ENCODE measurements at places on chromosomes 2 and 18.

DNA sequence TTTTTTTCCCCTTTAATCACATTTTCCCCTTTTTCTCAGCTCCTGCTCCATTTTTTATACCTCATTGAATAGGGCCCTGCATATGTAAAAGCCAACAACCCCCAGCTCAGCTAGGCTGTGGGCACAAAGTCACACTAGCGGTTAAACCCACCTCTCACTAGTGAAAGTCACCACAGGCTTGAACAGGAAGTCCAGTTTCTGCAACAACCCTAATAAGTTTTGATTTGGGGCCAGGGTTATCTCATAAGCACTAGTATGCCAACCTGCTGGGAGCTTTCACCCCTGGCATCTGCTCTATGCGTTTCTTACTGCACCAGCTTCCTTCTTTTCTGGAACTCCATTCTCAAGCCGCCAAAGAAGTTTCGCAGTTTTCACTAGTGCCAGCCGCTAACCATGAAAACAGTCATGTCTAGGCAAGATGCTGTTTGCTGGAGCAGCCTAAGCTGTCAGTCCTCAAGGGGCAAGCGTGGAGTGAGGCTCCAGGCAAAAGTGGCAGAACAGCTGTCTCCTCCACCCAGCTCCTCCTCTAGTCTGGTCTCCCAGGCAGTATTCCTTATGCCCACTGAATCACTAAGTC lies 197.0 kb upstream of the MEIS1 start:
- DNase-seq: no peak

DNA sequence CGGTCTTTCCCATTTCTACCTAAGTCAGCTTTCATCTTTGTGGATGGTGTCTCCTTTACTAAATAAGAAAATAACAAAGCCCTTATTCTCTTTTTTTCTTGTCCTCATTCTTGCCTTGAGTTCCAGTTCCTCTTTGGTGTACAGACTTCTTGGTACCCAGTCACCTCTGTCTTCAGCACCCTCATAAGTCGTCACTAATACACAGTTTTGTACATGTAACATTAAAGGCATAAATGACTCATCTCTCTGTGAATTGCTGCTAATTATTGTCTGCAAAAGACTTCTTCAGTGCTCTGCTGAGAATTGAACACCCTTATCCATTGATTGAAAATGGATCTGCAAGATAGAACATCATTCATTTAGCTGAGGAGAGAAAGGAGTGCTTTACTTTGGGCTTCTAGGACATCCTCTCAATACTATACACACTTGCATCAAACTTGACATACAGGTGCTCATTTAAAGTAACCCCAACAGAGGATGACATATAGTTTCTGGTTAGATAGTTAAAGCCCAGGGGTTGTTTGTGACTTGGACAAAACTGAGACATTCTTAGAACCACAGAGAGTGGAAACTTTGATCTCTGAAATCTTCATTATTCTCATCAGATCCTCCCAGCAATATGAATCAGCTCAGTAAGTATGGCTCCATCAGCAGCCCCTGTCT lies 97.0 kb downstream of the XRCC5 start:
- no peak for DNase-seq

GRCh38 chr2:33278245-33278943 lies 198.1 kb upstream of the RASGRP3 start:
- DNase-seq: no peak

- DNase-seq: no peak
Measured at GRCh38 chr2:71592181-71592711, 138.9 kb downstream of the DYSF start.

DNA sequence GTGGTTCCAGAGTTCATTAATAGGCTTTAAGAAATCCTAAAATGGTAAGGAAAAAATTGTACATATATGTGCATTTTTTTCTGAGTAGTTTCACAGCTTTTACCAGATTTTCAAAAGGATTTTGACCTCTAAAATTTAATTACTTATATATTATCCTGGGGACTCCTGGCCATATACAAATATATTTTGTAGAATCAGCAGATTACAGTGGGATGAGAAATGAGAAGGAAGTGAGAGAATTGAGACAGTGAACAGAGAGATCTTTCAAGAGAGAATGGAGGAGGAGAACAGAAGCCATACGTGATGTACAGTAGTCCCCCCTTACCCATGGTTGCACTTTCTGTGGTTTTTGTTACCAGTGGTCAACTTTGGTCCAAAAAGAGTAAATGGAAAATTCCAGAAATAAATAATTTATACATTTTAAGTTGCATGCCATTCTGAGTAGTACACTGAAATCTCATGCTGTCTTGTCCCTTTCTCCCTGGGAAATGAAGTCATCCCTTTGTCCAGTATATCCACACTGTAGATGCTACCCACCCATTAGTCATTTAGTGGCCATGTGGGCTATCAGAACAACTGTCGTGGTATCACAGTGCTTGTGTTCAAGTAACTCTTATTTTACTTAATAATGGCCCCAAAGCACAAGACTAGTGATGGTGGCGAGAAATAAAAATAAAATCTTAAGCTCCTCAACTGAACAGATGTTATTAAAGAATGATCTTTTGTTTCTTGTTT lies 130.4 kb upstream of the MYO3B start:
- DNase-seq: no peak

DNA sequence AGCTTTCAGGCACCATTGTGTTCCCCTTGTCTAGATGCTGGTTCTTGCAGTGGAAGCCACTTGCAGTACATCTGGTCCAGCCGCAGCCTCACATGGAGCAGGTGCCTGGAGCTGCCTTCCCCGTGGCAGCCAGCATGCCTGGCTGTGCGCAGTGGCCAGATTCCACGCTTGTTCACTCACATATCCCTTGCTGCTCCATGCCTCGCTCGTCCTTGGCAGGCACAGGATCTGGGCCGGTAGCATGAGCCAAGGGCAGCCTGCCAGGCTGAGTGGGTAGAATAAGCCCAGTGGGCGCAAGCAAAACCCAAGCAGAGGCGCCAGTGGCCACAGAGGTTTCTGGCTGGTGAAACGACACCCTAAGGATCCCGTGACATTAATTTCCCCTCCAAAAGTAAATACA lies 20.6 kb downstream of the TMX3 start:
- DNase-seq: no peak

- no peak for DNase-seq
Measured at GRCh38 chr2:129857200-129857599, 122.3 kb upstream of the RAB6C start.

DNA sequence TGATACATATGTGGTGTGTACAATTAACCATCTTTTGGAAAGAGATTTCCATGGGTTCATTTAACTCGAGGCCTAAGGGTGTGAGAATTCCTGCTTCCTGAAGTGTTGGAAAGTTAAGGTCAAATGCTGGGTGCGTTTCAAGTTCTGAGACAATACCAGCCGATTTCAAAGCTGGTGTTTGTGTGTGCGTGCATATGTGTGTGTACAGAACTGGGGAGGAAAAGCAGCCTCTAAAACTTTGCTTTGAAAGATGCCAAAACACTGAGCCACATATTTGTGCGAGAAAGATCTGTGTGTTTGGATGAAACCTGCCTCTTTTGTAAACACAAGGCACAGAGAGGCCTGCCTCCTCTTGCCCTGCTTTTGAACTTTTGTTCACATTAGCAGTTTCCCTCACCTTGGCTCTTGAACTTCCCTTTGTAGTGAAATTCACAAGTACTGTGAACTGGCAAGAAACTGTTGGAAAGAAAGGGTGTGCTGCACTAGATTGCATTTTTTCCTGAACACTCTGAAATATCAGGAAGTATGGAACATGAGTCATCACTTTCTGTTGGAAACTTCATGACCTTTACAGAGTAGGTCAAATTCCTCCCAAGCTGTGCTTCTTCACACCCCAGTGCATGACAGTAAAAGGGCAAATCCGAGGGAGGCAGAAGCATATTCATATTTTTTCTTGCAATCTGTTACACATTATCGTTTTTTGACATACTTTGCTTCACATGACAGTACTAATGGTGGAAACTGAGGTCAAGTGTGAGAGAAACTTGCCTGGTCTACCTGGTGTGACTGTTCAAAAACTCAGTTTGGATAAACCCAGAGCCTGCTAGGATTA lies 20.0 kb upstream of the CAVIN2 start:
- no peak for DNase-seq

Data from C1 segment of cervical spinal cord (tissue), 14 donors.